Hematopoietic multipotent progenitor cell treated with erythropoietin and hydrocortisone succinate and interleukin-3 and kit ligand, for 6 days (in vitro differentiated cells): ENCODE measurements at places on chromosomes 2 and 18.
A peak's percentile ranks its signal among the peaks of the same experiment; 100 is the strongest.

- no peak for DNase-seq
These were observed 176.1 kb downstream of the IKZF2 start for GRCh38 chr2:212975333-212975732.

- no peak for DNase-seq
These were observed 83.5 kb upstream of the ZFP36L2 start for GRCh38 chr2:43309935-43310334.

- no peak for DNase-seq
These were observed 298.5 kb downstream of the PAX3 start for GRCh38 chr2:222000326-222000725.

DNA sequence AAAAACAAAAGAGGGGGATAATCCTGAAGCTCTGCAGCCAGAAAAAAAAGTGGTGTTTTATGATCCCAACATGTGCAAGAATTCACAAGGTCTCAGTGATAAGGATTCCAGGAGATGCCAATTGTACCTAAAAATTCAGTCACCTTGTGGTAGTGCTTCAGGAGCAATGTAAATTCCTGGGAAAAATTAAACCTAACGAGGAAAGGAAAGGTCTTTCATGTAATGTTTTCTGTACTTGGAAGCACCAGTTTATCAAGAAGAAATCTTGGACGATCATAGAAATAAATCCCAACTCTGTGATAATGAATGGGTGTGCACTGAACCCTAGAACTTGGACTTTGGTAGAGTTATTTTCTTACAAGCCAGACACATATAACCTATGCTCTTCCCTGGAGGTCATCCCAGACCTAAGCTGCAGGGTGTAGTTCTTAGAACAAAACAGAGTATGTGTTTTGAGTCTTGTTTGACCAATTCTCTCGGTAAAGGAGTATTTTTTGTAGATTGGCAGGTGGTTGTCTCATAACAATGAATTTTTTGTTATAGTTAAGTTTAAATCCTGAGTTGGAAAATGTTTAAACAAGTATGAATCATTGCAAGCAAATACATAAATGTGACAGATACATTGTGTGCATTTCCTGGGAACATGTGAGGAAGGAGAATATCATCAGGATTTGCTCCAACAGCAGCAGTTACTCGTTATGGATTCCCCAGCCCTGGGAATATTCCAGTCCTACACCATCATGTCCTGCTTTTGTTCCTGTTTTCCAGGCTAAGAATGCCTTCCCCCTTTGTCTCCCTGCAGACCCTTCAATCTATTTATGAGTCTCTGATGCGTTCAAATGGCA lies 224.6 kb downstream of the NAPG start:
- DNase-seq: no peak

- no peak for DNase-seq
These were observed 52.4 kb downstream of the PMS1 start for GRCh38 chr2:189836644-189837043.

DNA sequence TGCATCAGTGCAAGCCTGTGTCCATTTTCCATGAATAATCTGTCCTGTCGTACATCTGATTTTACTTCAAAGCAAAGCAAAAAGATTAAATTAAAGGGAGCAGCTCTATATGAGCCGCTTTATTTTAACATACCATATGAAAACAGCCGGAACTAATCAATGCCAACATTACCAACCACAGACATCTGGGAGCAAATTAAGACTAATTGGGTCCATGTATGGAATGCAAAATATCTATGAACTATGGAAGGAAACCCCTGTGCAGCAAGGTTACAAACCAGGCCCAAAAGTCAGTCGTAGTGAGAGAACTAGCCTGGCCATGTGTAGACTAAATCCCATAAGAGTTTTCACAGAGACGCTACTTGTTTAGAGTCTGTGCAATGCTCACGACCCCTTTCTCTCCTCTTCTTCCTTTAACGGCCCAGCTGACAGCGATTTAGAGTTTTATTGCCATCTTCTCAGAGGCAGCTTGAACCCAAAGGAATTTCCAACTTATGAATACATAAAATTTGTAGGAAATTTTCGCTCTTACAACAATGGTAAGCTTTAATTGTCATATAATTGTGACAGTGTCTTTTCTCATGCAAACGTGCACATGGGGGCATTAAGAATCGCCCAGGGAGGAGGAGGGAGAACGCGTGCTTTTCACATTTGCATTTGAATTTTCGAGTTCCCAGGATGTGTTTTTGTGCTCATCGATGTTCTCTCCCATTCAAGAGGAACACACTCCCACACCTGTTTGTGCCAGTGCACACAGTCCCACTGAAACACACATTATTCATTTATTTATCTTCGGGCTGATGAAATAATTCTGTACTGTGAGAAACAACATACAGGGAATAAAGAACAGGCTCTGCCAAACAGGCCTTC lies 52.9 kb upstream of the RPL31 start:
- DNase-seq: no peak

GRCh38 chr18:74498712-74499627 lies 2.8 kb downstream of the CNDP2 start:
- DNase-seq: peak; percentile 75

DNA sequence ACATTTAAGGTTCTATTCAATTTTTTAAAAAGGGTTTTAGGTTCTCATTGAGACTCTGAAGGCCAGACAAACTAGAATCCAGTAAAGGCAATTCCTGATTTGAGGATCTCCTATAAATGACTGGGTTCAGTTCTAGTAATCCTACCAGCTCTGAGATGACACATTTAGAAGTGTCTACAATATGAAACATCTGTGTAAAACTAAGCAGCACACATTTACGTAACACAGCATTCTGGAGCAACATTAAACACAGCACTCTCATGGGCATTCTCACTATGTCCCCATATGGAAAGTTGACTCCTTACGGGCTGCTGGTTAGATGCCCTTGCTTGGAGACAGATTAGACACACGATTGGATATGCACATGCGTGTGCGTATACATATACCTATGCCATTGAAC lies 114.4 kb downstream of the ZNF385B start:
- DNase-seq: no peak

DNA sequence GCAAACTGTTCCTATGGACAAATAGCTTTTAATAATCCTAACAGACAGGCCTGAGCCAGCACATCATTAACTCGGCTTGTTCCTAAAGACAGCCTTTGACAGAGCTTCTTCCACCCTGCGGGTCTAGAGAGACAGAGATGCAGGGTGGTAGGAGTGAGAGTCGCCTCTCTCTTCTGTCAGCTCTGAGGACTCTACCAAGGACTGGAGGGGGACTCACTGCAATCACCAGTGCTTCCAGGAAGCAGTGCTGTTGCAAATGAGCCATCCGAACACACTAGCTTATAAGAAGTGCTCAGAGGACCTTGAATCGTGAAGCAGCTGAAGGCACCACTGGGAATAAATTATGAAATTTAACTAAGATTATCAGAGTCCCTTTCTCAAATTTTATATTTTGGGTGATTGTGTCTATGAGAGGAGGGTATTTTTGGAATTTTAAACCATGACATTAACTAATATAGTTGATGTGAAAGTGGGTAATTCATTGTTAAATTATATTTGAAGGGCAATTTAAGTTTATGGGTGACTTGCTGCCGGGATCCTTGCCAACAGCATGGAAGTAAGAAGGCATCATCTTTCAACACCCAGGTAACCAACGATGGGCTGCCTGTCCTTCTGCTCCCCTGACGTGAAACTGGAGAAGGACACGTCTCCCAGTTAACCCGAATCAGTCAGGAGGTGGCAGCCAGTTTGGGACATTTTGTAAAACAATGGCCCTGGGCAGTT lies 43.6 kb upstream of the PXDN start:
- DNase-seq: no peak
